ENCODE measurements at places on chromosomes 11 and 22.

- peak; percentile 85 for DNase-seq
These were observed 505.7 kb upstream of the LUZP2 start for GRCh38 chr11:23991165-23991539.

GRCh38 chr11:614021-614622 lies 1.6 kb downstream of the IRF7 start:
- DNase-seq, result no peak

DNA sequence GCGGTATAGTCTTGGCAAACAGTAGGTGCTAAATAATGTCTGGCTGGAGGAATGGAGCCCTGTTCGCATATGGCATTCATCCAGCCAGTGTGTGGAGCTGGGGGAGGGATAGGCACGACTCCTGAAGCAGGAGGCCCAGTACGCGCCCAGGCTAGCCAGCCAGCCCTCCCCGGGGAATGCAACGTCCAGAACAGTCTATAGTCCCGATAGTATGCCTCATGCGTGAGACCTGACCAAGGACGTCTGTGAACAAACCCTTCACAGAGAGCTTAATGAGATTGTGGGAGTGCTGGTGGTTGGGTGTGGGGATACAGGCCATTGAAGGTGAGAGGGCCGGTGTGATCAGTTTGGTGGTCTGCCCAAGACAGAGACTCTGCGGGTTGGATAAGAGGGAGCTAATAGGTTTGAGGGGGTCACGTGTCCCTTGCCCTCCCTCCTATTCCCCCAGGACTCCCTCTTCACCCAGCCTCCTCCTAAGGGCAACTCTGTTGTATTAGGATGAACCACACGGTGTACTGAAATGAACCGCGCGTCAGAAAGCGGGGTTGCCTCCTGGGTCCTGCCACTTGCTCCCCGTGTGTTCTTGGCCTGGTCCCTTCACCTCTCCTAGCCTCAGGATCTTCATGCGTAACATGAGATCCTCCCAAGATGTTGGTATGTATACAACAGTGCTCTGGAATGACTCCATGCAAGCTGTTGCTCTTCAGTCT lies 987 bp upstream of the GRIK4 start:
- DNase-seq, result no peak

DNA sequence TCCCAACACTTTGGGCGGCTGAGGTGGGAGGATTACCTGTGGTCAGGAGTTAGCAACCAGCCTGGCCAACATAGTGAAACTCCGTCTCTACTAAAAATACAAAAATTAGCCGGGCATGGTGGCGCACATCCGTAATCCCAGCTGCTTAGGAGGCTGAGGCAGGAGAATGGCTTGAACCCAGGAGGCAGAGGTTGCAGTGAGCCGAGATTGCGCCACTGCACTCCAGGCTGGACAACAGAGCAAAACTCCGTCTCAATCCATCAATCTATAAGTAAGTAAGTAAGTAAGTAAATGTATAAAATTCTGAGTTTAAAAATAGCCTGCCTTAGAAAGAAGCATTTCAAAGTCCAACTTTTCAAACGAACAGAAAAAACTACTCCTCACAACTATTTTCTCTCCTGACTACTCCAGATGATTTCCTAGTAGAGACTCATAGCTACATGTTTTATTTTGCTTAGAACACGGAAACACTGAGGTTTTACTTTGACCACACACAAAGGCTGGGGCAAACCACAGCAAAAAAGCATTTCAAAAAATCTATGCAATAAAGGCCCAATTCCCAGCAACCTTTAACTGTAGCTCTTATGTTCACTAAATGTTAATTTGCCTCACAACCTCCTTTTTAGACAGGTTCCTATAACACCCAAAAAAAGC lies 16.3 kb downstream of the SPTY2D1 start:
- peak; percentile 81 for DNase-seq

DNA sequence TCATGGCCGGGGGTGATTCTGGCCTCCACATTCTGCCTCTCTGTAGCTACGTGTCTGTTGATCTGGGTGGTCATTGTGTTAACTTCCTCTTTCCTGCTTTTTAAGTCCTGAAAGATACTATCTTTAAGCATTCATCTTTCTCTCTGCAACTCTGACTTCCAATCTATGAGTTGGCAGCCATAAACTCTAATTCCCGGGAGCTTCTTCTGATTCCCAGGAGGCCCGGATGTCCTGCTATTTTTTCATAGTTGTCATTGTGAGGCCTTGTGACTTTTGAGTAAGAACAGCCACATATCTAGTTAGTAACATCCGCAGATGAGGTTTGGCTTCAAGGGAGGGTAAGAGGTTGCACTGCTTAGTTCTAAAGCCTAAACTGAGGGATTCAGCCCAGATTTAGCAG lies 107.8 kb downstream of the SYN3 start:
- DNase-seq, result no peak

GRCh38 chr11:95076416-95076815 lies 9.7 kb downstream of the SRSF8 start:
- peak; percentile 97 for DNase-seq

GRCh38 chr22:46875089-46875488 lies 112.6 kb downstream of the TBC1D22A start:
- DNase-seq, result no peak
